ENCODE measurements at places on chromosomes 4 and X.

DNA sequence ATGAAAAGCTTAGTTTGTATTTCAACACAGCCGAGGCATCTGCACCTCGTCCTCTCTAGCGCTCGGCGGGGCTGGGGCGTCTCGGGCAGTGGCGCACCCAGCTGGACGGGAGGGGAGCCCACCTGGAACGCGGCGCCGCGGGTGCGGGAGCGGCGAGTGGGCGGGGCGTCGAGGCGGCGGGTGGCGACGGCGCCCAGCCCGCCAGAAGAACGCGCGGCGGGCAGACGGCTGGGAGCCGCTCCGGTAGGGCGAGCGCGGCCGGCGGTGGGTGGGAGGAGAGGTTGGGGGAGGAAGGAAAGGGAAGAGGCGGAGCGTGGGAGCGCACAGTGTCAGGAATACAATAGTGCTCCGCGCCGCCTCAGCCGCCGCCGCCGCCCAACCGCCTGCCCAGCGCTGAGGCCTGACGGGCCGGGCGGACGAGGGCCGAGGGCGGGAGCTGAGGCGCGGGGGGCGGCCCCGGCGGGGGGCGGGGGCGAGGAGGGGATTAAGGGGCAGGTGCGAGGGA is at the start of gene JADE3:
TSS of gene JADE3 (plus strand) at position 324 of the 505 bp plus-strand sequence. CDS start 72,474 bp downstream, outside the sequence.
- DNase-seq: peak; percentile 74

DNA sequence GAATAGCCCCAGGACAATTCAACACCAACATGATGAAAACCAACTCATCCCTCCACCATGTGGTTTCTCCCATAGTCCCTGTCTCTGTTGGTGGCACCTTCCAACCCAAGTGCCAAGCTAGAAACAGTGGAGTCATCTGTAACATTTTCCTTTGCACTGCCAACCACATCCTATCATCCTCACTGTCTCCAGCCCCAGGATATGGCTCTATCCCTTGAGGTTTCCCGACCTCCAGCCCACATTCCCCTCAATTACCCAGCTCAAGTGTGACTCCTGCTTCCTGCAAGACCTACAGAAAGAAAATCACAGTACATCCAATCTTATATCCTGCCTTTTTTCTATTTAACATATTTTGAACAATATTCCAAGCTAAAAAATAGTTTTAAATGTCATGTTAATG is 24.2 kb downstream of the PNMA6F start:
- DNase-seq: peak; percentile 7

- DNase-seq: no peak
Observed at GRCh38 chr4:153901220-153901619, 112.3 kb upstream of the SFRP2 start.

DNA sequence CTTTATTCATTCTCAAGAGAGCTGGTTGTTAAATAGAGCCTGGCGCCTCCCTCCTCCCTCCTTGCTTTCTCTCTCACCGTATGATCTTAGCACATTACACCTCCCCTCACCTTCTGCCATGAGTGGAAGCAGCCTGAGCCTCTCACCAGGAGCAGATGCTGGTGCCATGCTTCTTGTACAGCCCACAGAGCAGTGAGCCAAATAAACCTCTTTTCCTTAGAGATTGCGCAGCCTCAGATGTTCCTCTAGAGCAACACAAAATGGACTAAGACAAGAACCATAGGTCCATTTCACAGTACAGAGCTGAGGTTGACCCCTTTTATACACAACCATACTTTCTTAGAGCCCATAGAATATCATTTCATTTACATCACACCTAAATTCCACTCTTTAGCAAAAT is 10.1 kb upstream of the TMEM144 start:
- no peak for DNase-seq

GRCh38 chr4:182179751-182180150 is 63.5 kb upstream of the TENM3 start:
- DNase-seq: peak; percentile 65

DNA sequence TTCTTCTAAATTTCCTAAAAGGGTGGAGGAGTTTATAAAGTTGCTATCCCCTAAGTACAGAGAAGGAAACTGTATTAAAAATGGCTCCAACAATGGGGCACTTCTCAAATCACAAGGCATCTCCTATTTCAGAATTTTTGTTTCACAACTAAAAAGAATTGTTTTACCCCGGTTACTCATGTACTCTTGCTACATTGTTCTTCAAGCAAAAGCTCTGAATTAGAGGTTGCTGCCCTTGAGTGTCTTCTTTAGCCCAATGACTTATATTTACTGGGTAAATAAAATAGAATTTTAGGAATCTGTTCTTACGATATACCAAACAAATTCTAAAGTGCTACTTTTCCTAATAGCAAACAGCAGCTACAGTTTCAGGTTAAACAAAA is 67.5 kb downstream of the PPEF2 start:
- no peak for DNase-seq

- DNase-seq: no peak
Observed at GRCh38 chr4:39626261-39626660, 12.4 kb downstream of the SMIM14 start.

- DNase-seq: peak; percentile 9
Observed at GRCh38 chr4:184907216-184907615, 81.4 kb upstream of the ACSL1 start.

- no peak for DNase-seq
Observed at GRCh38 chr4:22427675-22428074, 88.2 kb downstream of the ADGRA3 start.

DNA sequence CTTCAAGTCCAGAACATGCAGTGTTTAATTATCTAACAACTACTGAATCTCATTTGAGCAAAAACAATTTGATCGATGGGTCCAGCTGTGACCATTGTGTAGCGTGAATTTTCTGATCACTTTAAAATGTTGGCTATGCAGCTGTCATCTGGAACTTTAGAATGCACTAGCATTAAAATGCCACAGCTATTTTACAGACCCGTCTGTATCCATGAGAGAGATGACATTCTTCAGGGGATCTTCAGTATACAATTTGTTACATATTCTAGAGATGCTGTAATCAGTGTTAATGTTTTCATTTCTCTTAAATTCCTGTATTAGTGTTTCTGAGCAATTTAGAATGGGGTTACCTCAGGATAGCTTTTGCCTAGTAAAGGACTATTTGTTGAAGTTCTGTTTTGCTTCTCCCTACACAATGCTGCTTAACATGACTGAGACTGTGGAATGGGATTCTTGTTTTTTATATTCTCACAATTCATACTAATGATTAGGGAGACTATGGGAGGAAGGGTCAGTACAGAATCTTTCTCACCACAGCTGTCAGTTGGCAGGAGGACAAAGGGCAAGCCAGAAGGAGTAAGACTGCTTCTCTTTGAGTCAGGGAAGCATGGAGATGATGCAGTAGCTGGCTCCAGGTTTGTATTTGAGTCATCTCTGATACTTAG is 13.2 kb upstream of the CTSO start:
- no peak for DNase-seq

DNA sequence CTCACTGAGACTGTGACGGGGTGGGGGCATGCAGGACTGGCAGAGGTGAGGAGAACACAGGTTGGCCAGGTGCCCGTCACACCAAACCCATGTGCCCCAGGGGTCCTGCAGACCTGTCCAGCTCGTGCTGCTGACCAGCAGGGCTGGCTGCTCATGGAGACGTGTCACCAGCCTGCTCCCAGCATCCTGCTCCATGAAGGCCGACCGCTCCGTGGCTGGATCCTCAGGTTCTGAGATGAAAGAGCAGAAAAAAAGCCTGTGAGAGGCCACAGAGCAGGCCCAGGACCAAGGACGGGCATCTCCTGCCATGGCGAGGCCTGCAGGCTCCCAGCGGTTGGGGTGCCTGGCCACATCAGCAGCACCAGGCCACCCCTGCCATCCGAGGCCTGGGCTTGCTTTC is 71.7 kb upstream of the DRD5 start:
- no peak for DNase-seq

DNA sequence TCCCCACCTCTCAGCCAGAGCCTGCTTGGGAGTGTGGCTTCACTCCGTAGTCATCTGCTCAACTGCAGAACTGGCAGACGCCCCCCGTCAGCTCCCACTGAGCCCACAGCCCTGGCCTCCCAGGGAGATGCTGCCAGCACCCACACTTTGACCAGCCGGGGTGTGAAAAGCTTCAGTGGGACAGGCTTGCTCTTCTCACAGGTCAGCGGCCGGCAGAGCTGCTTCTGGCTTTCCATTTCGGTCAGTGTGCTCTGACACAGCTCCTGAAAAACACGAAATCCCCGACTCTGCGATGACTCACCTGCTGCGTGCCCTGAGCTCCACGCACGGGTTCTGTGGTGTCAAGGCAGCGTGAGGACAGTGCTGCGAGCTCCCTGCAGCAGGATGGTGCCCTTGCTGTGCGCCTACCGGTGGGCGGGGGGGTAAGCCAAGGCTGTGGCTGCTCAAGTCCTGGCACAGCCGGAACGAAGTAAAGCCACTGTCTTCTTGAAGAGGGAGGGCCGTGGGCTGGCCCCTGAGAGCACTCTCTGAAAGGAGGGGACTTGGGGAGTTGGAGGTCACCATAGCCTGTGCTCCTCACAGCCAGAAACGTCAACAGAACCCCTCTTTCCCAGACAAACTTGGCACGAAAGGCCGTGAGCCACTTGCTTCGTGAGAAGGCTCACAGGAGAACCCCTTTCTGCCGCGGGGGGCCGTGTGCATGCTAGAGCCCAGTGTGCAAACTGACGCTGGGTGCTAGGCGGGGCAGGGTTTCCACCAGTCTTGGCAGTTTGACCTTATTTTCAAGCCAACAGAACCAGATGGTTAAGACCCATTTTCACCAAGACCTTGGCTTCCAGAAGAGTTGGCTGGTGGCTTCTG is 23.6 kb downstream of the NOP14 start:
- no peak for DNase-seq

DNA sequence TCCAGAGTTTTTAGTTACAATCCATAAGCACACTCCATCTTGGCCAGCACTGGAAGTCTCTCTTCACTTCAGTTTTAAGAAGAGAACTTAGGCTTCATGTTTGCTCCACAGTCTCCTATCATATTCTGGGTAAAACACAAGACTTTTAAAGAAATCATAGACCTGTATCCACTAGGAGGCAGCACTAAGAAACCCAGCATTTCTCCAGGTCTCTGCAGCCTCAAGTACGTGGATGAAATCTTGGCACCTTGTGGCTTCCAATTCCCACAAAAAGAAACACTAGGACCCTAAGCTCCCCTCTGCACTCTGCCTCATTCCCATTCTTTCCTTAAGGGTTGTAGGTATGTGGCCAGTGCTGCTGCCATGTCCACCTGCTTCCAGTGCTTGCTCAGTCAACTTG is 367.3 kb upstream of the CASK start:
- peak; percentile 26 for DNase-seq

DNA sequence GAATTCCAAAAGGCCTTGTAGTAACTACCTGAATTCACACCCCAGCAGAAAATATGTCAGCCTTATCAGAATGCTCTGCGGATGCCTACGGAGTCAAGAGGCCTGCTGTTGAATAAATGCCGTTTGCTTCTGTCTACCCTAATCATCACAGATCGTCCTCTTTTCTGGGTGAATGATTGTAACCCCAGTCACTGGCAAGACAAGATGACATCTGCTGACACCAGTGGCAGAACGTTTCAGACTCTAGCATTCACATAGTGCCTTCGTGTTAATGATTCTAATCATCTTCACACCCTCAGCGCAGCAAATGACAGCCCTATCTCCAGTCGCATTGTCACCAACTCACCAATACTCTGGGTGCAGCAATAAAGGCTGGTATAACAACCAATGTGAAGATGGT is 89.1 kb upstream of the MAP3K15 start:
- DNase-seq: no peak

- DNase-seq: no peak
Observed at GRCh38 chr4:67886281-67886680, 2.5 kb upstream of the TMPRSS11D start.

DNA sequence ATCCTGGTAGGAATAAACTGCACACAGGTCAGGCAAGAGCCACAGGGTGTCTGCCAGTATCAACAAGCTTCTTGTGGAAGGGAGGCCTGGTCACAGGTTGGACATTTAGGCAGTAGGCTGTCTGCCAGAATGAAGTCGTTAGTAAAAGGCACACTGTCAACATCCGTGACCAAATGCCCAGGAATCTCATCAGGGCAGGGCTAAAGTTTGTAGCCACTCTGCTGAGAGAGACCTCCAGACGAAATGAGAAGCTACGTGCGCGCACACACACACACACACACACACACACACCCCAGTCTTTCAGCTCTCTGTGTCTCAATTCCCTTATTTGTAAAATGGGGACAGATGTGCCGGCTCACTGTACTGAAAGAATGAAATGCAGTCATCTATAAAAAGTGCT is 408.7 kb upstream of the ZFP42 start:
- no peak for DNase-seq

DNA sequence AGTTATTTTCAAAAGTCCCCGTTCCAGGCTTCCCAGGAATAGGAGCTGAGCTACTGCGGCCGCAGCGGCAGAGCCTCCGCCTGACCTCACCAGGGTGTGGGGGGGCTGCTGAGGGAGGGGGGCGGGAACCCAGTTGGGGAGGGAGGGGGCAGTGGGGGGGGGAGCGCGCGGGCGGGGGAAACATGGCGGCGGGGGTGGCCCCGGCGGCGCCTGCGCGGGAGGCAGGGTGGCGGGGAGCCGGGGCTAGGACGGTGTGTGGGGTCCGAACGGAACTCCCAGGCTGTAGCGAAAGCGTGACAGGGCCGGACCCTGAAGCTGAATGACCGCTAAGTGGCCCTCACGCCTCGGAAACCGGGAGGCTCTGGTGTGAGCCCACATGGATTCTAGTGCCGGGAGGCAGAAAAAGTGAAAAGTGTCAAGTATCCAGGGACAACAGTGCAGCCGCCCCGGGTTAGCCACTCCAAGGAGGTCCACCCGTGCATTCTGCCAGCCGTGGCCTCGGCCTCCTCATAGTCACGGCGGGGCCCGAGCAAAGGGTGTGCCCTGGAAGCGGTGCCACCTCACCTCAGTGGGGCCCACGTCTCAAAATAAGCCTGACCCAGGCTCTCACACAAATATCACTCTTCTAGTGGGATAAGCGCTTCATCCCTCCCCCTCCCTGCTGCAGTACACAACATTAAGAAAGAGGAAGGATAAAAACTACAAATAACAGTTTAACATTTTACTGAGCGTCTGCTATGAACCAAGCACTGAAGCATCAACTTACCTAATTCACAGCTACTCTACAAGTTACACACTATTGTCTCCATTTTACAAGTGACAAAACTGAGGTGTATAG is at the start of gene KLHL13:
TSS of gene KLHL13 (minus strand) at position 98 of the 838 bp plus-strand sequence. CDS start 88,337 bp downstream, outside the sequence.
- DNase-seq: peak; percentile 23

DNA sequence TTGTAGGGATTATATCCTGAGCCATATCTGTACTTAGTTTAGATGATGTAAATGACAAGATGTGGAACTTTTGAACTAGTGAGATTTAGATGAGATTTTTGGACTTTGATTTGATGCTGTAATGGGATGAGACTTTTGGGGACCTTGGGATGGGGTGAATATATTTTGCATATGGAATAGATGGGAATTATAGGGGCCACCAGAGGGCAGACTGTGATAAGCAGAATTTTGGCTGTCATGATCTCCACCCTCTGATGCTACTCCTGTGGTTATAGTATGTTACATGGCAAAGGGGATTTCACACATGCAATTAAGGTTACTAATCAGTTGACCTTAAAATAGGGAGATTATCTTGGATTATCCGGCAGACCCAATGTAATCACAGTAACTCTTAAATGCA is 214.0 kb upstream of the NHS start:
- peak; percentile 14 for DNase-seq
